ENCODE measurements at places on chromosomes 7 and 10.

DNA sequence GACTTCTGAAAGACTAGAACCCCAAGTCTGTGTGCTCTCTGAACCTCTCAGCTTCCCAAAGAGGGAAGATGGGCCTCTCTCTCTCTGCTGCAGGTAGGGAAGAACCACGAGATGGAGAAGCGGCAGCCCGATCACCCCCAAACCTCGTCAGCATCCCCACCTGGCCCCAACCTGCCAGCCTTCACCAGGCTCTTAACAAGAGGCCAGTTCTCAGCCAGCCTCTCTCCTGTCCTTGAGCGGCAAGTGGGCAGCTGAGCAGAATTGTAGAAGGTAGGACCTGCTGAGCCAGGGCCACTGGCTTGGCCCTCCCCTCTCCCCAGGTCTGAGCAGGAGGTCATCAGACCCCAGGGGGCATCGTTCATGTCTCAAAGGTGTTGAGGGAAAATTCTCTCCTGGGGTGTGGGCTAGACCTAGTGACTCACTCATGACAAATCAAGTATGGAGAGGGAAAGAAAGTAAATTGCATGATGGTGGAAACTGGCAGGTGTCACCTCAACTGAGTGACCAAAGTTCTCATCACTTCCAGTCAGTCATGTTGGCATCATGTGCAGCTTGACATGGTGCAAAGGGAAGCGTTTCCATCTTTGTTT is 92.0 kb upstream of the GPR26 start:
- DNase-seq, result no peak

- DNase-seq, result peak; percentile 78
Observed at GRCh38 chr10:132158122-132158741, 28.5 kb upstream of the DPYSL4 start.

GRCh38 chr7:147089051-147089461 is 972.5 kb downstream of the CNTNAP2 start:
- DNase-seq, result no peak

DNA sequence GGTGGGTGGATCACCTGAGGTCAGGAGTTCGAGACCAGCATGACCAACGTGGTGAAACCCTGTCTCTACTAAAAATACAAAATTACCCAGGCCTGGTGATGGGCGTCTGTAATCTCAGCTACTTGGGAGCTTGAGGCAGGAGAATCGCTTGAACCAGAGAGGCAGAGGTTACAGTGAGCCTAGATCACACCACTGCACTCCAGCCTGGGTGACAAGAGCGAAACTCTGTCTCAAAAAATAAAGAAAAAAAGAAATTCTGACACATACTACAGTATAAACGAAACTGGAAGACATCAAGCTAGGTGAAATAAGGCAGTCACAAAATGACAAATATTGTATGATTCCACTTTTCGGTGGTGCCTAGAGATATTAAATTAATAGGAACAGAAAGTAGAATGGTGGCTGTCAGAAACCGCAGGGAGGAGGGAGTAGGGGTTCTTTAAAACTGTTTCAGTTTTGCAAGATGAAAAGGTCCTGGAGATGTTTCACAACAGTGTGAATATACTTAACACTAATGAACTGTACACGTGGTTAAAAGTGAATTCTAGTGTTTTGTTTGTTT is 23.2 kb downstream of the PILRA start:
- DNase-seq, result peak; percentile 85

DNA sequence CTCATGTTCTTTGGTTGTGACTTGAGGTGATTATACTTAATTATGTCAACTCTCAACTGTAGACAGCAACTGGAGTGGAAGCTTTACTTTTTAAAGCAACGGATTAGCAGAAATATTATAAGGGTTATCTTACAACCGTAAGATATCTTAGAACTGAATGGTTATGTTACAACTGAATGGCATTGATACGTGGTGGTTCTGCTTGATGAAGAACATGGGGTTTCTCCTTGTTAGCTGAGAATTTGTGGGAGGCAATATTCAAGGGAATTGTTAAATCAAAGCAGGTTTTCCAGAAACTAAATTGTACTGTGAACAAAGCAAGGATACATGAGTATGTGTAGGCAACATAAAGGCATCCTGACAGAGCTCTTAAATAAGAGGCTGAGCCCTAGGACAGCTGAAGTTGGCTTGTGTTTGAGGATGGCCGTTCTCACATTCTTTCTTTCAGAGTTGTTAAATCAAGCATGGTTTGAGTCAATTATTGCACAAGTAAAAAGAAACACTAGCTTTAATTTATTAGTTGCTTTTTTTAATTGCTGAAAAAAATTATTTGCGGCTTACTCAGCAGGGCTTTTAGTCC is 350.0 kb downstream of the PLXDC2 start:
- no peak for DNase-seq

DNA sequence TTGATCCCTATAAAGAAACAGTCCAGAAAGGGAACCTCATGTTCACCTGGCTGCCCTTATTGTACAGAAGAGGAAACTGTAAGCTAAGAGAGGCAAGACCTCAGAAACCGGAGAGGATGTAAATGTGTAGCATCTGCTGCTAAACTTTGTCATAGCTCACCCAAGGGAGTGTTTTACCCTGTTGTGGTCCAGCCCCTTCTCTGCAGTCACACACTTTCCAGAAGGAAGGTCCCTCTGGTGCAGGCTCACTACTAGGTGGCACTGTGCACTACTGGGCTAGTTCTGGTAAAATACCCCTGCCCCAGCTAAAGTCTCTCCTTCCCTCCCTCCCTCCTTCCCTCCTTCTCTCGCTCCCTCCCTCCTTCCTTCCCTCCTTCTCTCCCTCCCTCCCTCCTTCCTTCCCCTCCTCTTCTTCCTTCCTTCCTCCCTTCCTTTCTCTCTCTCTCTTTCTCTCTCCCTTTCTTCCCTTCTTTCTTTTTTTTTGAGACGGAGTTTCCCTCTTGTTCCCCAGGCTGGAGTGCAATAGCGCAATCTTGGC is 42.5 kb upstream of the LCOR start:
- DNase-seq, result peak; percentile 86

- no peak for DNase-seq
Observed at GRCh38 chr10:69332278-69333010, 54.1 kb downstream of the HK1 start.

DNA sequence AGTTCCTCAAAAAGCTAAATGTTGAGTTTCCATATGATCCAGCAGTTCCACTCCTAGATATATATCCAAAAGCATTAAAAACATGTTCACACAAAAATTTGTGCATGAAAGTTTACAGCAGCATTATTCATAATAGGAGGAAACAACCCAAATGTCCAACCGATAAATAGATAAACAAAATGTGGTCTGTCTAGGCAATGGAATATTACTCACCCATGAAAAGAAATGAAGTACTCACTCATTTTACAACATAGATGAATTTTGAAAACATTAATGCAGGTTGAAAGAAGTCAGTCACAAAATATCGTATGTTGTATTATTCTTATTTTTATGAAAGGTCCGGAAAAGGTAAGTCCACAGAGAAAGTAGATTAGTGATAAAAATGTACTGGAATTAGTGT is 34.0 kb downstream of the BMPR1A start:
- no peak for DNase-seq

DNA sequence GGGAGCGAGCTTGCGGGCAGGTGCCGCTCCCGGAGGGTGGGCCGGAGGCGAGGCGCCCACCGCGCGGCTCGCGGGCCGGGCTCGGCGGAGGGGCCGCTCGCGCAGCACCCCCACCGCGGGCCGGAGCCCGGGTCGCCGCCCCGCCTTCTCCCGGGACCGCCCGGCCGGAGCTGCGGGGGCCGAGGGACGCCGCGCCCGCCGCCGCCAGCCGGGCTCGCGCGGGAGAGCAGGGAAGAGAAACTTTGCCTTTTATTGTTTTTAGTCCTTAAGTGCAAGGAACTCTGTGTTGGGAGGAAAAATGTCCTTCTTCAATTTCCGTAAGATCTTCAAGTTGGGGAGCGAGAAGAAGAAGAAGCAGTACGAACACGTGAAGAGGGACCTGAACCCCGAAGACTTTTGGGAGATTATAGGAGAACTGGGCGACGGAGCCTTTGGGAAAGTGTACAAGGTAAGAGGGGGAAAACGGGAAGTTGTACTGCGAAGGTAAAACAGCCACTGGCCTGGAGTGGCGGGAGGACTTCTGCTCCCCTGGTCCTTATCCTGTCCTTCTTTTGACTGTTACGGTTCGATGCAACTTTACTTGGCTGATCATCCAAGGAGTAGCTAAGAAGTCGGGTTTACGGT is 620 bp downstream of the SLK start:
- peak; percentile 60 for DNase-seq

GRCh38 chr7:128692623-128693270 is 20.7 kb downstream of the GARIN1A start:
- no peak for DNase-seq

DNA sequence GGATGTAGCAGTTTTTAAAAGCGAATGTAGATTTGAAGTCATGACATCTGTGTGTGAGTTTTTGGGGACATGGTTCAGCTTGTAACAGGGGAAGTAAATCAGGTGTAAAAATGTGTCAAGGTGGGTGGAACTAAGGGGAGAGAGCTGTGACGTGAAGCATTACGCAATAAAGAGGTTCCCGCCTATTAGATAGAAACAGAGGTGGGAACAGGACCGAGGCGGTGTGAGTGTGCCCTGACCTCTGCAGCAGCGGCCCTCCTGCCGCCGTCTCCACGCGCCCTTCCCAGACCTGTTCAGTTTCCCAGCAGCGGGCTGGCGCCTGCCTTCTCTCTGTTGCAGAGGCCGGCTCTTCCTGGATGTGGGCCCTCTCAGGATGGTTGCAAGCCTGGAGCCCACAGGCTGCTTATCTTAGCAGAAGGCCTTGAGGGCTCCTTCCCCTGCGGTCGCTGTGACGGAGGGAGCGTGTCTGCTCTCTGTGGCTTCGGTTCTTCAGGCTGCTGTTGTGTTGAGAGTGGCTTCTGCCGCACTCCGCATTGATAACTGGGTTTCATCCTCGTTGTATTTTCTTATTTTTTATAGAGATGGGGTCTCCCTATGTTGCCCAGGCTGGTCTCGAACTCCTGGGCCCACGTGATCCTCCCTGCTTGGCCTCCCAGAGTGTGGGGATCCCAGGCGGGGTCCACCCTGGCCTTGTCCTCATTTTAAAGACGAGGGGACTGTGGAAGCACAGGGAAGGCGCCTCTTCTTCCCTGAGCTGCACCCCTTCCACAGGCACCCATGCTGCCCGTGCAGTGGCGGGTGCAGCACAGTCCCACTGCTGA is 65.0 kb downstream of the DNAJB6 start:
- no peak for DNase-seq

- DNase-seq, result no peak
Observed at GRCh38 chr7:135333200-135333599, 99.6 kb downstream of the STRA8 start.

DNA sequence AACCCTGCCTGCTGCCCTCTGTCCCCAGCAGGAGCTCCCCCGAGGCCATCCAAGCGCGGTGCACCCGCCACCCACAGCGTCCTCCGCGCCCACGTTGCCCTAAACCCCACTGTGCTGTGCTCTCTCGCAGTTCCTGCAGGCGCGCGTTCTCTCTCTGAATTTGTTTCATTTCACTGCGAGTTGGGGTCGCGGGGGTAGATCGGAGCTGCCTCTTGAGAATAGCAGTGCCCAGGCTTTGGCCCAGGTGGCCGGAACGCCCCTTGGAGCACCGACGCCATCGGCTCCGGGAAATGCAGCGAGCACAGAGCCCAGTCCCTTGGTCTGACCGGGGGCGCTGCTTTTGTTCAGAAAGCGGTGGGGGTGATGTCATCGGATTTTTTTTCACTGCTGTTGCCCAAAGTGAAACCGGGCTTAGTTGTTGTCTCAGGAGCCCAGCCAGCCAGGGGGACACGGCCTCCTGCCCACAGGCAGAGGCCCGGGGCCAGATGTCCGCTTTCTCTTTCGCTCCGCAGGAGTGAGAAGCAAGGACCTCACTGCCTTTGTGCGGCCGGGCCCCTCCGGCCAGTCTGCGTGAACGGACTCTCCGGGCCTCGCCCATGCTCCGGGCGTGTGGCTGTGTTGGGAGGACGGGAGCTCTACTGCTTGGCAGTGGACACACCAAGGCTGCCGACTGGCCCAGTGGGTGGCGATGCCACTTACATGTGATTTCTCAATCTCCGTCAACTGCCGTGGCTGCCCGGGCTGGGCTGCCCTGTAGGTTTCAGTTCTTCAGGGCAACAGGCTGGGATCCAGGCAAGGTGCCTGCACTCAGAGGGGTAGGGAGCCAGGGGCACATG is 43.1 kb downstream of the FOXK1 start:
- DNase-seq, result no peak

- DNase-seq, result no peak
Observed at GRCh38 chr7:155752756-155753445, 59.4 kb downstream of the SHH start.

GRCh38 chr10:85995791-85996190 is 370.8 kb downstream of the GRID1 start:
- DNase-seq, result peak; percentile 65

GRCh38 chr10:130652964-130653578 is 516.9 kb downstream of the GLRX3 start:
- DNase-seq, result no peak

DNA sequence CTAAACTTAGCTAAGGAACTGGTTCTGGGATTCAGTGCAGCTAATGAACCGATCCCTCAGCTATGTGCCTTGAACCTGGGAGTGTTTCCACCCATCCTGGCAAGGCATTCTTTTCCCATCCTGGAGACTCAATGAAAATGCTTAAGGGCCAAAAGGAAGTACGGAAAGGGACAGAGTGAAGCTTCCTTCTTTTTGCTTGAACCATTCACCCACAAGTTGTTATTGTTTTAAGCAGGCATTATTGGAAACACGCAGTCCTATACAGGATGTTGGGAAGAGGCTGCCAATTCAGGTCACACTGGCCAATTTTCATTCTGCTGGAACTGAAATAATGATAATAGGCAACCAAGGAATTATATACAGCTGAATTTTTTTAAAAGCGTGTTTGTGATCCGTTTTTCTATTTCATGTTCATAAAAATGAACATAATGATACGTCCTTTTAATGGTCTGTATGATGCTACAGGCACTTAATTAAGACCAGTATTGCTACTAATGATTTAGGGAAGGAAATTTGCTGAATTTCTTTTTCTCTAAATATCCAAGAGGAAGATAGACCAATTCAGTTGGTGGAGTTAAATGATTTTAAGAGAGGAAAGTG is 57.8 kb upstream of the FZD1 start:
- no peak for DNase-seq

GRCh38 chr10:58003945-58004344 is 263.7 kb downstream of the IPMK start:
- DNase-seq, result no peak
